ENCODE measurements at places on chromosomes 7 and 10.

DNA sequence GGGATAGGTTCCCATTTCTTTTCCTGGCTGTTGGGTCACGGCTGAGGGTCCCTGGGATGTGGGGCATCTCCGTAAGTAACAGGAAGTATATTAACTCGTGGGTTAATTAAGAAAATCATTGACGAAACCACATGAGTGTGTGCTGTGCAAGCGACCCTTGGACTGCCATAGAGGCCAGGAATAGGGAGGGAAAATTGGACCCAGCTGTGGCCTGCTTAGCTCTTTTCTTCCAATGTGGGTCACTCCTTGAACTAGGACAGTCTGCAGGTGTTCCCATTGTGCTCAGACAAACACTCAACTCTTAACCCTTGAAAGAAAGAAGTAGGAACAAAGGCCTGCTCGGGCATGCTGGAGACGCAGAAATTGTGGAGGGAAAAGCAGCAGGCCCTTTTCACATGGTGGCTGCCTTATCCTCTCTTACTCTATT is 25.6 kb upstream of the PLEKHA1 start:
- DNase-seq = no peak

GRCh38 chr7:30285067-30285535 is 704 bp downstream of the ZNRF2 start:
- DNase-seq = peak; percentile 54

DNA sequence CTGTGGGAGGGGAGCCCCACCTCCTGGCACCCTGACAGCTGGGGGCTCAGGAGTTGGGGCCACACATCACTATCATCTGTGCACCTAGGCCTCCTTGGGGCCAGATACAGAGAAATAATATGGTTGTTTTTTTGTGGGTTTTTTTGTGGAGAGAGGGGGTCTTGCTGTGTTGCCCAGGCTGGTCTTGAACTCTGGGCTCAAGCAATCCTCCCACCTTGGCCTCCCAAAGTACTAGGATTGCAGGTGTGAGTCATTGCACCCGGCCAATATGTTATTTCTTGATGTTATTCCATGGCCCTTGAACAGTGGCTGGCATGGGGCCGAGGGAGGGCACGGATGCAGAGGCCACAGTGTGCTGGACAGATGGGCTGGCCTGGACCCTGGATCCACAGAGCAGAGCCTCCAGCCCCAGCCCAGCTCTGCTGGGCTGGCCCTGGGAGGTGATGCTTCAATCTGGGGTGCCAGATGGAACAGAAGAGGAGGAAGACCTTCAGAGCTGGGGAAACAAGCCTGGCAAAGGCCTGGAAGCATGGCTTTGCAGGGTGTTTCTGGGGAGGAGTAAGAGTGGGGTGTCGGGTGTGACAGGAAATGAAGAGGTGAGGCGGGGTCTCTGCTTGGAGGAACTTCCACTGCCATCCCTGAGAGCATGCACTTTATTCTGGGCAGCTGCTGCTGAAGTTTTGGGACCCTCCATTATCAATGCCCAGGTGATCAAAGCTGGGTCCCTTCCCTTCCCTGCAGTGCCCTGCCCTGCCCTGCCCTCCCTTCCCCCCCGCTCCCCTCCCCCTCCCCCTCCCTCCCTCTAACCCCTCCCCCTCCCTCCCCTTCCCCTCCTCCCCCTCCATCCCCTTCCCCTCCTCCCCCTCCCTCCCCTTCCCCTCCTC is 3.7 kb upstream of the FZD9 start:
- DNase-seq = no peak

DNA sequence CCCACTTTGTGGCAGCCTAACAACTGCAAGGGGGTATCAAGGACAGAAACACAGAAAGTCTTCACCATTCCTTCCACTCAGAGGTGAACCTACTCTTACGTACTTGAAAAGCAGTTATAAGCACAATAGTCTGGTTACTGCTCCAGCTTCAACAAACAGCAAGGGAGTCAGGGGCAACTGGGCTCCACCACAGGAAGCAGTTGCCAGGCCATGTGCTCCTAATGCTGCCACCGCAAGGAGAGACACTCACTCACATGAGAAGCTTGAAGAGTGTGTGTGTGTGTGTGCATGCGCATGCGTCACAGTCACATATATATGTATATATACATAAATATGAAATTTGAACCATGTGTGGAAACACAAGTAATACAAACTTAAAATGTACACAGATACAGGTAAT is 65.5 kb downstream of the GRB10 start:
- no peak for DNase-seq

DNA sequence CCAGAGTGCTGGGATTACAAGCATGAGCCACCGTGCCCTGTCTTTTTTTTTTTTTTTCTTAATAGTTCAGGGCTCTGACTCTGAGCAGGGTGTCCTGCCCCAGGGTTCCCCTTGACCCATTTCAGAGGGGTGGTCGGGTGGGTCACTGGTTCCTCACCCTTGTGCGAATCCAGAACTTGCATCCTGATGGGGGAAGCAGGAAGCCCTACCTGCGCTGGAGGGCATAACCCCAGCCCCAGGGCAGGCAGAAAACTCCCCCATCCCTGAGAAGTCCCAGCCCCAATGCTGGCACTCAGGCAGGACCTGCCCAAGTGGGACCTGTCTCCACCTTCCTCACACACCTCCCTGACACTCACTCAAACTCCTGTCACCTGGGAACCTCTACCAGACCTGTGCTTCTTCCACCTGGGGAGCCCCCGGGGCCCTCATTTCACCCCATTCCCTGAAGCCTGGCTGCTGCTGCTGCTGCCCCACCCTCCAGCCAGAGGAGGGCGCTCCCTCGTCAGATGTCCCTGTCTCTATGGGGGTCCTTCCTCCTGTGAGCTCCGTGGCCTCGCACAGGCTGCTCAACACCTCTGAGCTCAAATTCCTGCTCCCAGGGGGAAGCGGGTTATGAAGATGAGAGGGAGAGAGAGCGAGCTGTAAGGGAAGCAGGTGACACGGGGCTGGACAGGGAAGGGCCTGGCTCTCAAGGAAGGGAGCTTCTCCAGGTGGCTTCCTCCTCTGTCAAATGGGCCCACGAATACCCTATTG is 15.1 kb upstream of the ZNF273 start:
- DNase-seq = no peak

- no peak for DNase-seq
These were observed 101.5 kb upstream of the LSM8 start for GRCh38 chr7:118082506-118082905.

GRCh38 chr10:80163741-80164341 is 31.3 kb downstream of the PLAC9 start:
- peak; percentile 96 for DNase-seq

- DNase-seq = peak; percentile 46
These were observed 746 bp downstream of the ARL5B start for GRCh38 chr10:18659819-18660535.

DNA sequence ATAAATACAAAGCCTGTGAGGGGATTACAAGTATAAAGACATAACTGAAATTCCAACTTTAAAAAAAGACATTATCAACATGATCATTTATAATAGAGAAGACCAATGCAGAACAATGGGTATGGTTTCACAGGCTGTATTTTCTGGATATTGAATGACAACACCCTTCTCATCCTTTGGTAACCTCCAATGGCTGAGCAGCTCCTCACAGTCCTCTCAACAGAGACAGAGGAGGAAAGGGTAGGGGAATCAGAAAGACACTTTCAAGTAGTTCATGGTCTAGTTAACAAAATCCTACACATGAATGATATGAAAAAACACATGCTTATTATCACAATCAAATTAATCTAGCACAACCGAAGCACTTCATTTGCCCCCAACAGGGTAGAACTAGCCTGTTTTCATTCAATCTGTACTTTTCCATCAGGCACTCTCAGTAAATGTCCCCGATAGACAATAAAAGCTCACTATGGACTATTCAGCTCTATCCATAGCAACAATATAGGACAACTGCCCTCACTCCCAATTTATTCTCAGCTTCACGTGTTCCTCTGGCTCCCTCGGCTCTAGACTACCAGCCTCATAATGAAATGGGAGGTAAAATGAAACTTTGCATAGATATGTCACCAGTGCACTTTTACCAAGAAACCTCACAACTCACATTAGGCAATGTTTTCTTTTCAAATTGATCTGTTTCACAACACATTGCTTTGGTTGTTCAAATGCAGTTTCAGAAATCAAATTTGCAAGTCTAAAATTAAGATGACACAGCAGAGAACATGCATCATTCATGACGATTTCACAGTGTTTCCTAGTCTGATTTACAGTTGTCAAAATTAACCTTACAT is 211.4 kb downstream of the THSD7A start:
- DNase-seq = no peak

GRCh38 chr7:82173400-82174021 is 270.1 kb downstream of the CACNA2D1 start:
- DNase-seq = no peak

GRCh38 chr10:102153093-102153620 is 968 bp downstream of the NOLC1 start:
- peak; percentile 24 for DNase-seq

DNA sequence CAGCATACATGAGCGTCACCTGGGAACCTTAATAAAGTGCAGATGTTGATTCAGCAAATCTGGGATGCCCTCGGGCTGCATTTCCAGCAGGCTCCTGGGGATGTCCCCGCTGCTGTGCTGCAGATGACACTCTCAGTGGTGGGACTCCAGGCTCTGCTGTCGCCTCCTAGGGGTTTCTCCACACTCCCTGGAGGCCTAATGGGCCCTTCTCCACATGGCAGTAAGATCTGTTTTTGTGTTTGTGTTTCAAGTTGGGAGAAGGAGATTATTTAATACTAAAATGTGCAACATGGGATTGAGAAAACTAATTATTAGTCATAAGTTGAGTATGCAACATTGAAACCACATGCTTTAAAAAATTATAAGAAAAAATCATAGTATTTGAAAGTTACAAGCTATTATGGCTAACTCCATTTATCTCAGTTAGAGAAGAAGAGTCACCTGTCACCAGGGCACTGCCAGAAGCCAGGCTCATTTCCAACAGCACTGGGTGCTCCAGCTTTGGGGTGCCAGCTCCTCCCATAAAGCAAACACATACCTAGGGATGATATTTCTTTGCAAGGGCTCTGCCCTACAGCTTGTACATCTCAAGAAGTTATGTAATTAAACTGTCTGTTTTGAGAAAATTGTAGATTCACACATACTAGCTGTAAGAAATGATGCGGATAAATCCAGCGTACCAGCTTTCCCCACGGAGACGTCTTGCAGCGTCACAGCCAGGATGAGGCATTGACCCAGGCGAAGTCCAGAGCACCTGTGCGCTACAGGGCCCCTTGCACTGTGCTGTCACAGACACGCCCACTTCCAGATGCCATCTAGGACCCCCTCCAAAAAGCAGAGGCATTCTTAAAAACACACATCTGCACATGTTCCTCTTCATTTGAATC is 106.4 kb downstream of the EGFR start:
- no peak for DNase-seq

DNA sequence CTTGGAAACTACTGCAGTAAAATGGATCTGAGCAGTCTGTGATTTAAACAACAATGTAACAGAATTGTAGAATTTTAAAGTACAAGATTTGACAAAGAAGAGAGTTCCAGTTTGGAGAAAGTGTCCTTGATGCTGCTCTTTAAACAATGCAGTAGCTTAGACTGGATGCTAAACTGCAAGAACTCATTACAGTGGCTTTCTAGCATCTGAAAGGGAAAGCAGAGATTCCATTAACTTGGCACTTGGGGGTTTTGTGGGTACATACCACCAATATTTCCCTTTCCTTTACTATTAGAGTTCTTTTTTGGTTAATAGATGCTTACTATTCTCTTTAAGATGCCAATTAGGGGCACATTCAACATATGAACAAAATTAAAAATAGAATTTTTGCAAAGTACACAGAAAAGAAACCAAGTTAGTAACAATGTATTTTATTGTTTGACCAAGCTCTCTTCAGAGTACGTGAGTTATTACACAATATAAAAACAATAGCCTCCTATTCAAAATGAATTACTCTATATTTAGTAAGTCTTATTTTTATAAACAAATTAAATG is 11.9 kb downstream of the PSTK start:
- DNase-seq = no peak

- no peak for DNase-seq
These were observed 1.4 kb downstream of the KCNH2 start for GRCh38 chr7:150976529-150977381.

DNA sequence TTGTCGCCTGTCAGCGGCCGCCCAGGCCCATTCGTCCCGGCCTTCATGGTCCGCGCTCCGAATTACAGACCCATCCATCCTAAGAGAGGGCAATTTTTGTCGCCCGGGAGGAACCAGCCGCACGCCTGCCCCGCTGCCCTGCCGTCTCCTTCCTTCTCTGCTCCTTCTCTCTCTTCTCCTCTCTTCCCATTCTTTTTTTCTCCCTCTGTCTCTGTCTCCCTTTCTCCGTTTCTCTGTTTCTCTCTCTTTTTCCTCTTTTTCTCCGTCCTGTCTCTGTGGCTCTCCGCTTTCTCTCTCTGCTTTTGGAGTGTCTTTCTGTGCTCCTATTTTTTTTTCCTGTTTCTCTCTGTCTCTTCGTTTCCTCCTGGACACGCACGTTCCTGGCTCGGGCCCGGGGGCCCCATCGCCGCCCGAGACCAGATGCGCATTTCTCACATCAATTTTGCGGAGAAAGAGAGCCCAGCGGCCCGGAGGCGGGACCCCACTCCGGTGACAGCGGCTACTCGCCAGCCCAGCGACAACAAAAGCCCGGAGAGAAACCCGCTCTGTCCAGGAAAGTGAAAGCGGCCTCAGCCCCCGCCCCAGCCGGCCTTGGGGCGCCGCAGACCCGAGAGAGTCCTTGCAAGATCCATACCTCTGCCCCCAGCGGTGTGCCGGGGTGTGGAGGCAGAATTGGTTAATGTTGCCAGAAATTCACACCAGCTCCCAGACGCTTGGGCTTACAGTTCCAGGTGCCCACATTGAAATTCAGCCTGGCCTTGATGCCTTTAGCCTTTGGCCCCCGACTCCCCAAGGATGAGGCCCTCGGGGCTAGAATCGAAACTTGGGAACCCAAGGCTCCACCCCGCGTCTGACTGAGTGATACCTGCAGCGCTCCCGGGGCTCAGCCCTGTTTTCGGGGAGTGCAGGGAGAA is 4.1 kb downstream of the LBX1 start:
- no peak for DNase-seq

DNA sequence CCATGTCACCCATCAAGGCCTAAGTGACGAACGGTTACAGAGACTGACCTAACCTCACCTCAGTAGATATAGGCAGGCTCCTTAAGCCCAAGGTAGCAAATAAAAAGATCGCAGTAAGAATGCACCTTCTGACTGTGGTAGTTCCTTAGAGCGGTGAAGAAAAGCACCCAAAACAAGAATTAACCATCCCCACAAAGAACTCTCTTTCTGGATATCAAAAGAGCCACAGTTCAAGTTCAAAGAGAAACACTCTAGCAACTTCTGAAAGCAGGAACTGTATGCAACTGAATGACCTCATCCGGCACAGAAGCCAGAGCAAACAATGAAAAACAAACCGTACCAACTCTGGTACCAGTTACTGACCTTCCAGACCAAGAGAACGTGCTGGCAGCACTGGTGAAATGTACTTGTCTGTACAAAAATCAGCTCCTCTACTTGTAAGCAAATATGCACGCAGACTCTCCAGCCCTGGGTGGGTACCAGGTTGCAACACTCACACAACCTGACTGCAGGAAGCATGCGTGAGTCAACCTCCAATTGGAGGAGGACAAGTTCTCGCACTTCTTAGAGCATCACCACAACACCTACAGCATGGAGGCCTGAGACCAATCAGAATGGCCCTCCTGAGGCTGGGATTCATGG is 202.7 kb downstream of the FAM107B start:
- DNase-seq = peak; percentile 36
